ENCODE measurements at places on chromosomes 6 and 20.

- DNase-seq = no peak
These were observed 7.4 kb downstream of the FOXA2 start for GRCh38 chr20:22576733-22577514.

DNA sequence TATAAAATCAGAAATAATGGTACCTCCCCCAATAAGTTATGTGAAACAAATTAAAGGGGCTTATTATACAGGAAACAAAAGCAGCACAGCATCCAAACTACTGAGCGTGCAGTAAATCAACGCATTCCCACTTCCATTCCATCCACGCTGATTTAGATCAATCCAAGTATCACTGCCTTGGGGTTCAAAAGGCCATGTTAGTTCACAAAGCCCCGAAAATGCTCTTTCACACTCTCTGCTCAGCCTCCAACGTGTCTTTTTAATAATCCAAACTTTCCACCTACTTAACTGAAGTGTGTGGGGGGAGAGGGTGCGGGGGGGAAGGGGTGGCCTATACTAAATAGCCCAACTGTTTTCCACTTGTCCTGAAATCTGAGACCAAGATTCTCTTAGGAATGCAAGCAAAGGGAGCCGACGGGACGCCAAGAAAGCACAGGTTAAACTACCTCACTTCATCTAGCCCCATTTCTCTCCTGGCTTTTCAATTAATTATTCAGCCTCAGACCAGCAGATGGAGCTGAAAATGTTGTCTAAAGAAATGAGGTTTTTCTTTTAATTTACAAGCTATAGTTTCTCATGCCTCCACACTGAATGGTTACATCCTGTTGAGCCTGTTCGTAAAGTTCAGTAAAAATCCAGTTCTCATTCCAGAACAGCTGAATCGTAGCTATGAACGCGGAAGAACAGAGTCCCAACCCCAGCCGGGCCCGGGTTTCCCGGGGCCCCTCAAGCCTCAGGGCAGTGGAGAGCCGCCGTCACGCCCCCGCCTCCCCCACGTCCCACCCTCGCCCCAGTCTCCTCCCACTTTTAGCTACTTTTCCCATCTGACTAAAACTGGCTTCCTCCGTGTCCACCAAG, 1.0 kb upstream of the NXT1 start:
- no peak for DNase-seq

DNA sequence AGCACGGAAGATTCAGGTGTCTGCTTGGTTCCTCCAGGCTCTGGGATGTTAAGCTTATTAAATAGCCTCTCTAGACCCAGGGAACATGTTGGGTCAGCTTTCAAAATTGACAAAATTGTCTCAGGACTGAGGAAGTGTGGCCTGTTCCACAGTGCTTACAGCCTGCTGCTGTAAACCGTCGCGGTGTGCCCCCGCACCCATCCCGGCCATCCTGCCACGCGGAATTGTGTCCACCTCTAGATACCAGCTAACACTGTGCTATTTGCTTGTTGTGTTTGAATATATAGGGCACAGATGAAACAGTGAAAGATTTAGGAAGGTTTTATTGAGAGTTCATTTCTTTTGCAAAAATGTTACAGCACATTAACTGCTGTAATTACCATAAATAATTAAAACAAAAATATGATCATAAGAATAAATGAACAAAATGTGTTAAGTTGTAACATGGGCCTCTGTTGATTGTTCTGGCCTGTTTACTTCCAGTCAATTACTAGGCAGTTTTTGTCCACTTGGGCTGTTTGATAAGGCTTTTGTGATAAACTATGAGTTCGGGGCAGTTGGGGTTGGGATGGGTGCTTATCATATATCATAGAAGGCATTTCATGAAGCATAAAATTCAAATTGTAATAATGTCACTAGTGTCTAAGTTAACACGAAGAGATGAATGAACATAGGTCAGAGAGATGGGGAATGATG, 77.4 kb downstream of the ARID1B start:
- no peak for DNase-seq

- no peak for DNase-seq
These were observed 9.7 kb upstream of the TENT5A start for GRCh38 chr6:81762132-81762531.

DNA sequence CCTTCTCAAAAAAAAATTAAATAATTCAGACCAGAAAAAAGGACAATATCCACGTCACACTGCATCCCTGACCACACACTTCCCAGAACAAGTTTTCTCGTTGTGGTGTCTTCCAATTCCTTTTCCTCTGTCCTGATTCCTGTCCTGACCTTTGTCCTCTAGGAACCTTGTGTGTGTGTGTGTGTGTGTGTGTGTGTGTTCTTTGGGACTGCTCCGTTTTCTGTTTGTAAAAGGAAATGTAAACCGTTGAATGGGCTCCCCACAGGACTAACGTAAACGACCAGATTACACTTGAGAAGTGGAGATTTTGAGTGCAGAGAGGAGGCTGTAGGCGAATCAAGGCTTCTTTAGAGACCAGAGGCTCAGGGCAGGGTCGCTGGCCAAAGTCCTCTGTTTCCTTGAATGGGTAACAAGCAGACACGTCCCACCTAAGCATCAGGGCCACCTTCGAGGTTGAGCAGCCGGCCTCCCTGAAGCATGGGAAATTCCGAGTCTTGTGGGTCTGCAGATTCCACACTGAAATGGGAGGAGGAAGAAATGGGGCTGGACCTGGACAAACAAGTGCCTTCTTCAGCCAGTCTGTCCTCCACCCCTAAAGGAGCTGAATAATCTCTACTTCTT, 7.3 kb downstream of the ZBTB46 start:
- DNase-seq = no peak
